ENCODE measurements at places on chromosomes 3 and 15.

DNA sequence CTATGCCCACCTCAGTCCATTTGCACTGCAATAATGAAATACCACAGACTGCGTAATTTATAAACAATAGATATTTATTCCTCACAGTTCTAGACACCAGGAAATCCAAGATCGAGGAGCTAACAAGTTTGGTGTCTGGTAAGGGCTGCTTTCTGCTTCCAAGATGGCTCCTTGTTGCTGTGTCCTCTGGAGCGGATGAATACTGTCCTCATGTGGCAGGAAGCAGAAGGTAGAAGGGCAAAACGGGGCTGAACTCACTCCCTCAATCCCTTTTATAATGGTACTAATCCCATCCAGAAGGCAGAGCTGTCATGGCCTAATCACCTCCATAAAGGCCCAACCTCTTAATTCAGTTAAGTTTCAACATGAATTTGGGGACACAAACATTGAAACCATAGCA lies 75.3 kb downstream of the P2RY1 start:
- DNase-seq = no peak

DNA sequence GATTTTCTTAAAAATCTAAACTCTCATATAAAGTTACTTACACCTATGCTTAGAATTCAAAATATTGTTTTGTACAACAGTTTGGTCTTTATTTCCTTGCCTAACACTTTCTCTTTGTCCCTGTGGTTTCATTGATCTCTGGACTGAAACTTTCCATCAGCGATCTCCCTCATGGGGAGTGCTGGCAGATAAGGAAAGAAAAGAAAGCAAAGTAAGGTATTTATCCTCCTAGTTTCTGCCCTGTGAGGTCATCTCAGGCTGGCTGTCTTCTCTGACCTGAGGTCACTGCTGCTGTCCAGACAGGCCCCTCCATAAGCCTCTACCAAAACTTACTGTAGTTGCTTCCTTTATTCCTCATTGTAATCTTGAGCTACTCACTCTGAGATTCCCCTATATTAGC lies 57.9 kb upstream of the EPHA6 start:
- no peak for DNase-seq

DNA sequence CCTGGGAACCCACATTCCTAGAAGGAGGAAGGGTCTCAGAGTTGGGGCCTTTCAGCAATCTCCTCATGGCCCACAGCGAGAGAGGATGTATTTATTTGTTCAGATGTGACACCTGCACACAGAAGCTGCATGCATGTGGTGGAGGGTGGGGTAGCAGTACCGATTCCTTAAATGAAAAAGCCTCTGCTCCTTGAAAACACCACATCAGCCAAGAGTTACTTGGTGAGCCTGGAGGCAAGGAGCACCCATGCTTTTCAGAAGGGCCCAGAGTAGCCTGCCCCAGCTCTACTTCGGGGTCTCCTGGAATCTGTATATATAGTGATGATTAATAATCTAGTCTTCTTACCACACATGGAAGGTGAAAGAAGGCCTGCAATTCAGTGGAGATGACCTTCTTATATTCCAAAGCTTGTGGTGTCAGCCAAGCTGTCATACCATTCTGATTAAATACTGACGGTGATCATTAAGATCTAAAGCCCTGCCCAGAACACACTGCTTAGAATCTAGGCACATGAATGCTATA lies 33.5 kb downstream of the SEMA6D start:
- no peak for DNase-seq

GRCh38 chr3:13414040-13414729 lies 5.9 kb downstream of the NUP210 start:
- DNase-seq = peak; percentile 54

DNA sequence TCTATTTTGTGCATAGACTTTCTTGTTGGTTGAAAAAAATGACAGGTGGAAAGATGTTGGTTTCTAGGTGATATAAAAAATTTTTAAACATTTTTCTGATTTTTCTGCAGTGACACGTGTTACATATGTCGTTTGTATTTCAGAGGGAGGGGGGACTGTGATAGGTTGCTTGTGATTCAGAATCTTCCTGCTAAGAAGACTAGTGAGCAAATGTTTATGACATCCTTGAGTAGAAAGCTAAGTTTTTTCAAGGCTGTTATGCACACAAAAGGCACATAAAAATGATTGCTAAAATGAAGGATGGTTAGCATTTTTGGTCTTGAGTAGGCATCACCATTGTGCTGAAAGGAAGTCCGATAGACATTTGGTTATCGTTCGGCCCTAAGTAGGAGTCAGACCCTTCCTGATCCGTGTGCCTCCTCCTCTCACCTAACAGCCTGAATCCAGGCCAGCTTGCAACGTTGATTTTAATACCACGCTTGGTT lies 1.5 kb downstream of the ZNF639 start:
- no peak for DNase-seq

- DNase-seq = no peak
Measured at GRCh38 chr3:11379824-11380701, 107.9 kb downstream of the ATG7 start.

- no peak for DNase-seq
Measured at GRCh38 chr3:117355566-117355965, 646.0 kb downstream of the TUSC7 start.

DNA sequence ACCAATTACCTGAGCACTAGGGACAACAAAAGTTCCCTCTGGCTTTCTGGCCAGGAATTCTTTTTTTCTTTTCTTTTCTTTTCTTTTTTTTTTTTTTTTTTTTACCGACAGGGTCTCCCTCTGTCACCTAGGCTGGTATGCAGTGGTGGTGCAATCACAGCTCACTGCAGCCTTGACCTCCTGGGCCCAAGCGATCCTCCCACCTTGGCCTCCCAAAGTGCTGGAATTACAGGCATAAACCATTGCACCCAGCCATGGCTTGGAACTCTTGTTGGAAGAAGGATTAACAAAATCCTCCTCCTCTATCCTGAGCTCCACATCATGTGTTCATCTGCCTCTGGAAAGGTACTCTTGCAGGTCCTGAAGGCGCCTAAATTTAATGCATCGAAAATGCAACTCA lies 2.9 kb upstream of the LTF start:
- no peak for DNase-seq

DNA sequence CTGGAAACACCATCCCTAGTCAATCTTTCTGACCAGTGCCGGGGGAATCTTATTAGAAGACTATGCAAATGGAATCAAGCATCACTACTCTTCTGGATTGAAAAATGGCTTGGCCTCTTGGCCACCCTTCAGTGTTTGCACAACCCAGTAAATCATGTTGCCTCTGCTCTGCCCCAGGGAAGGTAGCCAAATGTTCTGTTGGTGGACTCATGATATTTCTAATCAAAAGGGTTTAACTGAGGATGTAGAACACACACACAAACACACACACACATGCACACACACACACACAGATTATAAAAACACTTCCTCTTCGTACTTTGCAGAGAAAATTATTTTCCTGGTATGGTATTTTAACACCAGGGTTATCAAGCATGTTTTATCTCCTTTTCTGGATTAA lies 7.9 kb downstream of the RBP2 start:
- DNase-seq = no peak

GRCh38 chr3:149958171-149958796 lies 12.4 kb downstream of the PFN2 start:
- DNase-seq = no peak

GRCh38 chr3:139987908-139988307 lies 52.9 kb downstream of the CLSTN2 start:
- no peak for DNase-seq

GRCh38 chr3:131630807-131631206 lies 128.0 kb upstream of the MRPL3 start:
- DNase-seq = no peak

All from chondrocyte (in vitro differentiated cells).